ENCODE measurements at places on chromosomes 5 and 9.

DNA sequence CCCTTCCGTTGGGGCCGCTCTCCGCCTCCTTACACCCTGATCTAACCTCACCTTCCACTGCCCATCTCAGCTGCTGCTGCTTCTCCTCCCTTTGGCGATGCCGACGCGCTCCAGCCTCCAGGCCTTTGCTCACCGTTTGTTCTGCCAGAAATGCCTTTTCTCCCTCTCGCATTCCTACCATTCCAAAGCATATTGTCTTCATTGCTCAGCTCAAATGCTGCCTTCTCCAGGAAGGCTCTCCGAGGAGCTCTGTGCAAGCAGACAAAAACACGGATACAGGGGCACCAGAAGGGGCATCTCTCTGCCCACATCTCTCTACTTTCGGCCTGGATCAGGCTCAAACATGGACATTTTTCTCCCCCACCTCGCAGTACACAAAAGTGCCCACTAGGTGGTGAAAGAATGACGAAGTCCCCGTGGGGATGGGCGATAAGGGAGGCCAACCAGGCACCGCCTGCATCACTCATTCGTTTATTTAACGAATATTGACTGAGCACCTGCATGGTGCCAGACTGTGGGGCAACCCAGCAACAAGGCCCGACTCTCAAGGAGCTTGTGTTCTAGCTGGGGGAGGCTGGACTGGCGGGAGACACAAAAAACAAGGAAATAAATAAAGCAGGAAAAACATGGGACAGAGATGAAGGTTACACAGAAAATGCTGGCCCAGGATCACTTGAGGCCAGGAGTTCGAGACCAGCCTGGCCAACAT, 7.3 kb upstream of the GRHPR start:
- DNase-seq: peak; percentile 71

DNA sequence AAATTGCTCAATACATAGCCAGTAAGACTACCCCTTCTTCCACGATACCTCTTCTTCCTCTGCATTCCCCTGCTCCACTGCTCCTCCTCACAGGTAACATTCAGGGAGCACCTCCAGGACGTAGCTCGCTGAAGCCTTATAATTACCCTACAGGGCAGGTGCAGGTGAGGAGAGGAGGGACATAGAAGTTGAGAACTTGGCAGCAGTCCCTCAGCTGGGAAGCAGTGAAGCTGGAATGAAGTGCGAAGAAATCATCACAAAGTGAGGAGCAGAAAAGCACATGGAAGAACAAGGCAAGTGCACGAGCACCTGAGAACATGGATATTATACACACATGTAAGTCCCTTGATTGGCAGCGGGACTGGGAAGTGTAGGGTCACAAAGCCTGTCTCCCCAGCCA, 118.2 kb downstream of the HSD17B3 start:
- DNase-seq: no peak

DNA sequence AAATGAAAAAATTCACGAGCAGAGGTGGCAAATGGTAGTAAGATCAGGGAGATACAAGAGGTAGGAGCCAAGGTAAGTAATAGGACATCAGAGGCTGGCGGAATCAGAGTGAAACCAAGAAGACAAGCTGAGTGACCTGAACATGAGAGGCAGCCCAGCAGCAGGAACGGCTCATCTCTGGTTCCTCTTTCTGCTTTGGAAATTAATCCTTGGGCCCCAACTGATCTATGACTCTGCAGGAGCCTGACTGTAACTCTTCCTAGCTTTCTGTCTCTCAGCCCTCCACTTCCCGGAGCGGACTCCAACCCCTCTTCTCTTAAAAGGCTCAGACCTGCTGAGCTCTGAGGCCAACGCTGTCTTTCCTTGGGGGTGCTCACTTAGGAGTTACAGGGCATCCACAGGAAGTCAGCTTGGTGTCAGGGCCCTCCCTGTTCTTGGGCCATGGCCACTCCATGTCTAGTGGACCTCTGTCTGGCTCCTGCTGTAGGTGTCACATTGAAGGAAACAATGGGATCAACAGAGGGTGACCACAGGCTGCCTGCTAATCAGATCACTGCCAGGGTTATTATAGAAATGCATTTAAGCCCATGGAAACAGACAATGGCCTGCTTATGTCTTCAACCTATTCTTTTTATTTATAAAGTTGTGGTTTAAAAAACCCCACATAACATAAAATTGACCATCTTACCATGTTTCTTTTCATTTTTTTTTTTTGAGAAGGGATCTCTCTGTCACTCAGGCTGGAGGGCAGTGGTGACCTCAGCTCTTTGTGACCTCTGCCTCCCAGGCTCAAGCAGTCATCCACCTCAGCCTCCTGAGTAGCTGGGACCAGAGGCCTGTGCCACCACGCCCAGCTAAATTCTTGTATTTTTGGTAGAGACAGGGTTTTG, 22.5 kb upstream of the SHB start:
- no peak for DNase-seq

GRCh38 chr5:130272837-130273236, 368.6 kb downstream of the CHSY3 start:
- DNase-seq: no peak

DNA sequence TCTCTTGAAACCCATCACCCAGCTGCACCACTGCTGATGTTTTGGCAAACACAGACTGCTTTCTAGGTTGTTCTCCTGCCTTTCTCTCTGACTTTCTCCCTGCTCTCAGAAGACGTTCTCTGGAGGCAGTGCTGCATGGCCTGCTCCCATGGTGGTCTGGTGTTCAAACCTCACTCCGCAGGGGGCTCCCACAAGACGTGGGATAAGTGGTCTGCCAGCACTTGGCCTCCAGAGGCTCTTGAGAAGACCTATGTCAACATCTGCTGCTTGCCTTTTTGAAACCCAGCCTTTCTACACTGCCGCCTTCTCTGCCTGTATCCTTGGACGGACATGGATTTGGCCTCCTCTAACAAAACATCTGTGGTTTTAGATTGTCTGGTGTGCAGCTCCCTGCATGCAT, 16.6 kb downstream of the USP20 start:
- DNase-seq: no peak

DNA sequence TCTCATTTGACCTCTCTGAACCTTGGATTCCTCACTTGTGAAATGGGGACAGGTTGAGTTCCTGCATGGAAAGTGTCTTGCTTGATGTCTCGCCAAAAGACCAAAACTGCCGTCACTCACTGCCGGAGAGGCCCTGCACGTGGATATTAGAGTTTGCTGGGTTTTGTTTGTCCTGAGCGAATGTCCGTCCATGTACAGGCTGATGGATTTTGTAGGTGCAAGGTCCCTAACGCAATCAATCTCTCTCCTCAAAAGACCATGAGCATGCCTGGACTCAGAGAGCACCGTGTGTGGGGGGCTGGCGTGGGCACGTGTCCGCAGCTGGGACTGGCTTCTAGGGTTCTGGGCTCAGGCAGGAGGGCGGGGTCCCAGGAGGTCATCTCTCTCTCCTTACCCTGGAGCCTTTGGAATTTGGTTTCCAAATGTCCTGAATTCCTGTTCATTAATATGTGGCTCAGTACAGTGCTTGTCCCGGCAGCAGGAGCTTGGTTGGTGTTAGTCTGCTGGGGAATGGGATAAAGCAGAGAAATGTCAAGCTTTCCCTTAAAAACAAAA, 146.0 kb upstream of the IER5L start:
- no peak for DNase-seq

GRCh38 chr5:25025831-25026230, 381.1 kb upstream of the CDH10 start:
- DNase-seq: no peak

DNA sequence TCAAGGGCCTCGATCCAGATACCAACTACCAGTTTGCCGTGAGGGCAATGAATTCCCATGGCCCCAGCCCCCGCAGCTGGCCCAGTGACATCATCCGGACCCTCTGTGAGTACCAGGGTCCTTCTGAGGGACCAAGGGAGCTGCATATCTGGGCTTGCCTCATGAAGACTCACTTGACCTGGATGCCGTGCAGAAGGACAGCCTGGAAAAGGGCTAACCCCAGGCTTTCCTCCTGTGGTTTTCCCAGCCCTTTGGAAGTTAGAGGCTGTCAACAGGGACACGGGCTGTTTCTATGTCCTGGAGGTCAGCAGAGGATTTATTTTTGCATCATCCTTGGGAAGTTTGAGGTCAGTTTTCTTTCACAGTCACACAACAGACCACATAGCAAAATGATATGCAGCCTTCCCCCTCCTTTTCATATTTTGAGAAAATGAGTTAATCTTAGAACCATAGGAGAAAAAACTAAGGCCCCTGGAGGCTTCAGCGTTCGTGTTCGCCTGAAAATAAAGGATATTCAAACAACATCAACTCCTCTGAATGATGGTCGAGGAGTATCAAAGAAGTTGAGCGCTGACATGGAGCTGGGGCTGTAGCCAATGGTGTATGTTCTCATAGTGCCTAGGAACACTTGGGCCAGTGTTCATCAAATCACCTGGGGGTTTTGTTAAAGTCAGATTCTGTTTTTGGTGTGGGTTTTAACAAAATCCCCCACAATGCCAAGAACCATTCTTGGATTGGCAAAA, 112.2 kb downstream of the EGFLAM start:
- DNase-seq: no peak

- DNase-seq: peak; percentile 79
Measured at GRCh38 chr9:34633851-34634550, 3.6 kb downstream of the SIGMAR1 start.

- DNase-seq: no peak
Measured at GRCh38 chr5:16957304-16958196, 21.5 kb upstream of the MYO10 start.

GRCh38 chr5:116989995-116990394, 415.4 kb upstream of the SEMA6A start:
- no peak for DNase-seq

DNA sequence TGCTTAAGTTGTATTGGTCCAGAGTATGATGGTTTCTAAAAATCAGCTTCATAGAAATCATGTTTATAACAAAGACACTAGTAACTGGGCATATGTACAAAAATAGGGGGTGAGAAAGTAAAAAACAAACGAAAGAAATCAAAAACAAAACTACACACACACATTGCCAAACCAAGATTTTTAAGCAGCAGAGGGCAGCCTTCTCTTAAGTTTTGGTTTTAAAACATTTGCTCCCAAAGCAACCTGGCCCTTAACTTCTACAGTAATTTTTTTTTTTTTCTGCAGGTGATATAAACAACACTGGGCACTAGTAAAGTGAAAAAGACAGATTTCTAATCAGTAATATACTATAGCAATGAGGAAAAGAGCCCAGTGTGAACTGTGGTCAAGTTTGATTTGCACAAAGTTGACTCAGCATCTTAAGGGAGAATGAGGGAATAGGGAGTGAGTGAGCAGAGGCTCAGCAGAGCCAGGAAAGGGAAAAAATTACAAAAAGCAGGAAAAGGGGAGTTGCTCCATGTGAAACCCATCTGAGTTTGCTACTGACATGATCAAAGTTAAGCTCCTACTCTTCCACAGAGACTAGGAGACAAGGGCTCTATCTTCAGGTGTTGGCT, 13.4 kb upstream of the GAPT start:
- no peak for DNase-seq

DNA sequence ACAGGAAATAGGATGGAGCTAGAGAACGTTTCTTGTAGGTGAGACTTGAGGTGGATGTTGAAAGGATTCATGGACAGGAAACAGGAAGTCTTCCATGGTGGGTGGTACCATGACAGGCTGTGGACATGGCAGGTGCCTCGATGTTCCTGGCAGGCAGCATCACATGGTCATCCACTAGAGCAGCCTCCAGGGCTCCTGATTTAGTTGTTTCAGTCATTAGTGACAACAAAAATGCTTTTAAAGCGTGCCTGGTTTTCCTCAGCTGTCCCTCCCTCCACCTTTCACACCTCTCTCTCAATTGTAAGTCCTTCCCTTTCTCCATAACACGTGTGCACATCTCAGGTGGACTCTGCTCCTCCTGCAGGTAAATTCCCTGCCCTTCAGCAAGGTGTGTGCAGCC, 25.2 kb upstream of the ASPN start:
- no peak for DNase-seq

GRCh38 chr5:23072179-23072578, 219.0 kb upstream of the CDH12 start:
- DNase-seq: no peak

- DNase-seq: no peak
Measured at GRCh38 chr5:31573494-31574142, 41.5 kb downstream of the C5orf22 start.

DNA sequence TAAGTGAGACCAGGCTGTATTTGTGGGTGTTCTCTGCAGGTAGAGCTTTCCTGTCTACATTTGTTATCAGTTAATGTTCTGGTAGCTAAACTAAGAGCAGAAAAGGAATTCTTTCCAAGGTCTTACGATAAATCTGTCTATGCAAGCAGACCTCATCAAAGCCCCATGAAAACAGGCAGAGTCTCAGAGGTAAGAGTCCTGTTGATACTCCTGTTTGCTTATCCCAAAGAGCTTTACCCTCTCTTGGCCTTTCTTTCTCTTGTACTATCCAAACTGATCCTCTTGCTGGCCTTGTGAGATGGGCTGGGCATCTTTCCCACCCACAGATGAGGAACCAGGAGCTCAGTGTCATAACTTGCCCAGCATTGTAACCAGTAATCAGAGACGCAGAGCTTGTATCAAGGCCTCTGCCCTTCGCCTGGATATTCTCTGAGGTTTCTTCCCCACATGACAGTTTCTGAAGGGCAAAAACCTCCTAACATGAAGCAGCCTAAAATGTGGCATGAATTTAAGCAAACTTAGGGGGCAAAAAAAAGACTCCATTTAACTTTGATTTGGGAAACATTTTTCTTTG, 33.5 kb downstream of the PRKACG start:
- no peak for DNase-seq

- DNase-seq: peak; percentile 53
Measured at GRCh38 chr5:10761933-10762775, 1.1 kb upstream of the DAP start.

- peak; percentile 35 for DNase-seq
Measured at GRCh38 chr5:54520438-54520846, 2.9 kb downstream of the SNX18 start.

- DNase-seq: no peak
Measured at GRCh38 chr5:134099939-134100282, 14.6 kb upstream of the TCF7 start.

DNA sequence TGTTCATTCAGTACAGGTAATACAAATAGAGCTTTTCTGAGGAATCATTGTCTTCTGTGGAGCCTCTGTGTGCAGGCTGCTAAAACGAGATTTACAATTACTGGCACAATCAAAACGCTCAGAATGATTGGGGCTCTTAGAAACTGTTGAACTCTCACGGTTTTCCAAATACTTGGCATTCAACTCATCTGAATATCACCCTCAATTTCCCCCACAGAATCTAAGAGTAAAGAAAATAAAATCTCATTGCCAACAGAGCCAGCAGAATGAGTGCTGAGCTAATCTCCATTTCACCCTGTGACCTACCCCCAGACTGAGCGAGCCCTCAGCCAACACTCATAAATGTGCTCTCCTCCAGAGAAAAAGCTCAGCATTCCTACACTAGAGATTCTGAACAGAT, 35.3 kb upstream of the TMED7 start:
- no peak for DNase-seq

- DNase-seq: no peak
Measured at GRCh38 chr5:32734827-32735378, 23.8 kb downstream of the NPR3 start.
